ENCODE measurements at places on chromosomes 12 and 14.

DNA sequence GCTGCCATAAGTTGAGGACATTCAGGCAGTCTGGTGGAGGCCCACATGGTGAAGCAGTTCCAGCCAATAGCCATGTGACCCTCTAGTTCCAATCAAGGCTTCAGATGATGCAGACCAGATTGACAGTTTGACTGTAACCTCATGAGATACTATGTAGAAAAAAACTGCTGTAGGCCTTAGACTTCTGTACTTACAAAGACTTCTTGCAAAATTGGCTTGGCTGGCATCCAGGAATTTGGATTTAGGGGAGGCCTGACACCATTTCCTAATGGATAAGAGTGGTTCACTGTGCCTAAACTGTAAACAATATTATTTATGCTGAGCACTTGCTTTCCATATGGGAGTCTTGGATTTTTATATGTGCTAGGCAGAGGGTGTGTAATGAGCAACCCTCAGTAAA, 76.4 kb downstream of the RGS6 start:
- DNase-seq: no peak

DNA sequence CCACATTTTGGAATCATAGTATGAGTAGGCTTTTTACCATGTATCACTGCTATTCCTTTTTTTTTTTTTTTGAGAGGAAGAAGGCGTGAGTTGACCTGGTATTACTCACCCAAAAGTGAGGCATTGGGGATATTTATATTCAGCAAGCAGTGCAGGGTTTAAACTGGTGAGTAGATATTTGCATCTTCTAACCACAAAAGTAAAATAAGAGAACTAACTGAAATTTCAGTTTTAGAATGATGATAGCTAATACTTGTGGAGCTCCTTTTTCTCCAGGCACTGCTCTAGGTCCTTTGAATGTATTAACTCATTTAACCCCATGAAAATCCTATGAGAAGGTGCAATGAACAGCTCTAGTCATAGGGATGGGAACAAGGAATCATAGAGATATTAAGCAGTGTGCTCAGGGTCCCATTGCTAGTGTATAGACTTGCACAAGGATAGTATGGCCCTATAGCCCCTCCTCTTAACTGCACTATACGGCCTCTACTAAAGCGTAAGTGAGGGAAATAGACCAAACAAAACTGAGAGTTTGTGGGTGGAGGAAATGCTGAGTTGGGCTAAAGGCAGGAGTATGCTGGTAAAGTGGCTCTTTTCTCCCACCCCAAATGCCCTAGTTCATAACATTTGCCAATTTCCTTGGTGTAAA, 104.3 kb upstream of the MAX start:
- peak; percentile 57 for DNase-seq

- no peak for DNase-seq
Observed at GRCh38 chr12:72178871-72179270, 93.3 kb upstream of the TRHDE start.

GRCh38 chr12:124768452-124769162, 95.1 kb downstream of the SCARB1 start:
- no peak for DNase-seq

GRCh38 chr12:65463082-65463481, 184.6 kb downstream of the MSRB3 start:
- DNase-seq: no peak

DNA sequence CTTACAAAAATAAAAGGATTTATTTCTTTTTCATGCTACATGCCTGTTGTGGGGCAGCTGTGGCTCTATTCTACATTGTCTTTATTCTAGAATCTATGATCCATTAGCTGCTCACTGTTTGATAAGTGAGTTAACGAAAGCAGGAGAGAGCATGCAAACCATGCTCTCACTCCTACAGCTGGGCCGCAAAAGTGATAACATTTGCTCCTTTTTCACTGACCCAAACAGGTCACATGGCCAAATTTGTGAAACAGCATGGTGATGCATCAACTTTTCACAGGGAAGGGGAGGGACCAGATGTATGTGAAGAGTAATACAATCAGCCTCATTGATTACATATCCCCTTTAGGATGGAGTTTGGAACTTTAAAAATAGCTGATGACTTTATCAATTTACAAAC, 456.9 kb upstream of the SYT1 start:
- no peak for DNase-seq

DNA sequence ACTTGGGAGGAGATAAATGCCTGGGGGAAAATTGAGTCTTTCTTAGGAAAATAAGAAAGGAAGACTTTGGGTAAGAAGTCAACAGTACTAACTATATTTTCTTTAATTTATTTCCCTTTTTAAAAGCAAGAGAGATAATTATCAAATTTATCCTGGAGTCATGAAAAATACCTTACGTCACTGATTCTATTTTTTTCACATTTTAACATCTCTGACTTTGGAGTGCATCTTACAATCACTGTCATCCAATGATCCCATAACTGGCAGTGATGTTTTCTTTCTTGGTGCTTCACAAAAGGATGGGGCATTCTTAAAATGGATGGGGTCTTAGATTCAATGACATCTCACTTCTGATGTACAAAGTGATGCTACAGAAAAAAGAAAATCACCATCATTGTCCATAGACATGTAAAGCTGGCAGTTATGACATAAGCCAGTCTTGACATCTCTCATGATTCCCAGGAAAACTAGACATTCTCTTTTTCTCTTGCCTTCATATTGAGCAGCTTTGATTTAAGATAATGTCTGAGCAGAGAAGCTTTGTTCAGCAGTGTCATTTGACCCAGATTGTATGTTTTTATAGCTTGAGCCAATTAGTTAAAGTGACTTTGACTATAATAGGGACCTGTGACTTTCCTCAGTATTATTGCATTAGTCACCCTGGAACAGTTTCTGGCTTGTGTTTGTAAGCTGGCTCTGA, 236.2 kb downstream of the EGLN3 start:
- DNase-seq: no peak

- DNase-seq: no peak
Observed at GRCh38 chr12:32151086-32151485, 44.4 kb downstream of the BICD1 start.

DNA sequence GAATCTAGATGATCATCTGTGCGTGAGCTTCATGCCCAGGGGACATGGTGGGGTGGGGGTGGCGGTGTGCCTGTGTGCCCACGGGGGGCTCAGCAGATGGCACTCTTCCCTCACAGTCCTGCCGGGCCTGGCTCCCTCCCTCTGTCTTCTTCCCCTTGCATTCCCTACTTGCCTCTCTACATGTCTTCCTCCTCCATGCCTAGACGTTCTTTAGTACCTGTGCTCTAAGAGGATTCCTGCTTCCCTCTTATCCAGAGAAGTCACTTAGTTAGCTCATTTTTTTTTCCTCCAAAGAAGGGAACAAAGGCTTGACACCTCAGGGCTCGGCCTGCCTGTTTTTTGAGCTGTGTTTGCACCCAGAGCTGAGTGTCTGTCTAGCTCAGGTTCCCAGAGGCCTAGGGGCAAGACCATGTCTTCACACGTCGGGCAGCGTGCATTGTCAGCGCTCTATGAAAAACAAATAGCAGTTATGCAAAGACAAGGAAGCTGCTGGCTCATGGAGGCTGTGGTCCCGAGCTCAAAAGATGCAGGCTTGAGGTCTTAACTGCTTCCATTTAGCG, 48.8 kb downstream of the NINJ2 start:
- no peak for DNase-seq

DNA sequence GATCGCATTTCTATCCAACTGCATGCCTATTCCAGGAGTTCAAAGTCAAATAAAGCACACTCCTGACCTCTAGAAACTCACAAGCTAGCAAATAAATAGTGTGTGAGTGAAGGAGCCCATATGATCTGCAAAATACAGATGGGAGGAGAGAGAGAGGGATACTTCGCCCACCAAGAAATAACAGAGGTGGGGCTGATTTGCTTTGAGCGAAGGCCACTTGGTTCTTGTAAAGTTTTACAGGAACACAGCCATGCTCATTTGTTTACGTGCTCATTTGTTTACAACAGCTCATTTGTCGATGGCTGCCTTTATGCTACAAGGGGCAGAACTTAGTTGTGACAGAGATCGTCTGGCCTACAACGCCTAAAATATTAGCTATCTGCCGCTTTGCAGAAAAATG, 63.4 kb upstream of the GPATCH2L start:
- DNase-seq: no peak

- DNase-seq: no peak
Observed at GRCh38 chr12:95205685-95206084, 11.6 kb downstream of the FGD6 start.

- no peak for DNase-seq
Observed at GRCh38 chr14:22524115-22524783, 64.8 kb downstream of the DAD1 start.

- no peak for DNase-seq
Observed at GRCh38 chr14:76946753-76947077, 81.8 kb downstream of the IRF2BPL start.

DNA sequence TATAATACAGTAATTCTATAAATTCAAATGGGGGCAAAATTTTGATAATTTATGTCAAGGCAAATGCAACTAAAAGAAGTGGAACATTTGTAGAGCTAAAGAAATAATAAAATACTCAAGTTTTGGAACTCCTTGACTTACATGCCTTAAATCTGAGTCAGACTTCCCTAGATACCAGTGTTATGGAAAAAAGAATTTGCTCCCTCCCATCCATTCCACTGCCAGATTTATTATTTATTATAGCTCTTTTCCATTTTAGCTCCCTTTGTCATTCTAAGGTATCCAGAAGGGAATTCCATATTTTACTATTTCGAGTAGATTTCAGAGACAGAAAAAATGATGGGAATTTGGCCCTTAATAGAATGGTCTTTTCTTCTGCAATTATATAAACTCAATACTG, 44.0 kb downstream of the RHOJ start:
- no peak for DNase-seq

GRCh38 chr12:108302403-108303311, 36.5 kb downstream of the CMKLR1 start:
- DNase-seq: no peak

GRCh38 chr12:28681980-28682379, 467.1 kb upstream of the FAR2 start:
- DNase-seq: no peak

GRCh38 chr12:126355346-126355745, 1290.1 kb downstream of the AACS start:
- no peak for DNase-seq

DNA sequence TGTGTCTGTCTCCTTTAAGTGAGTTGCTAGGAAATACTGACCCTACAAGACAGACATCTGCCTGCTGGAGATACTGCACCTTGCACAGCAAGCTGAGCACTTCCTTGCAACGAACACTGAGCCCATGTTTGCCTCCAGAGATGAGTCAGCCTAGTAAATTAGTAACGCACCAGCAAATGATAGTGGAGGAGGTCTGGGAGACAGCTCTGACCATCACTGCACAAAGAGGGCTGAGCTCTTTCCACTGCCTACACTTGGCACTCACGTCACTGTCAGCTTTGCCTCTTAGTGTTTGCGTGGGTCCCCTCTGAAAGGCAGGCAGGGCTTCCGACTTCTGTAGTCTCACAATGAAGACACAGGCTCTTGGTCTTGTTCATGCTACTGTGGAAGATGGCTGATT, 109.0 kb downstream of the APAF1 start:
- no peak for DNase-seq

- DNase-seq: no peak
Observed at GRCh38 chr12:101490286-101490920, 15.3 kb downstream of the SPIC start.

DNA sequence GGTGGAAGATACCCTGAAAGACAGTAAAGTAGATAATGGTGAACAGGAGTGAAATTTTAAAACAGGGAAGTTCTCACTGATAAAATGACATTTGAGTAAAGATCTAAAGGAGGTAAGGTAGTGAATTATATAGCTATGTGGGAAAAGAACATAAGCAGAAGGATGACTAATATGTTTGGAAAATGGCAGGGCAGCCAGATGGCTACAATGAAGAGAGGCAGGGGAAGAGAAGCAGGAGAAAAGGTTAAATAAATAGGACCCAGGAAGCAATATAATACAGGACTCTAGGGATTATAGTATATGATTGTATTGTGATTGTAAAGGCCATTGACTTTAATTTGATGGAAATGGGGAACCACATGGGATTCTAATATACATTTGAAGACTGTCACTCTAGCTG, 33.0 kb downstream of the SCFD1 start:
- DNase-seq: no peak
